ENCODE measurements at places on chromosomes 3 and 15.

GRCh38 chr3:43792904-43793303 is 102.2 kb downstream of the ABHD5 start:
- peak; percentile 26 for DNase-seq

DNA sequence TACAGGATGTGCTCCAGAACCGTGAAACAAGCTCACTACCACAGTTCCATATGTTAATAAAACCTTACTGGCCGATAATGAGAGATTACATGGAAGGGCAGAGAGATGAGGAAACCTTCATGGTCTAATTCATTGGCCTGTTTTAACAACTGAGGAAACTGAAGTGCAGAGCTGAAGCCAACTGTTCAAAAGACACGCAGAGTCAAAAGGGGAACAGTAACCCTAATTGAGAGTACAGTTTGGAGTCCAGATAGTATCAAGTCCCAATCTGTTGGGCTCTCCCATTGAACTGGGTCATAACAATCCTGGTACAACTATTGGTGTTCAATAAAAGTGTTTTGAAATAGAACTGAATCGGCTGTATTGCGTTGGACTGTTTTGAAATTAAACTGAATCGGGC is 69.6 kb downstream of the SLC12A8 start:
- DNase-seq, result no peak

DNA sequence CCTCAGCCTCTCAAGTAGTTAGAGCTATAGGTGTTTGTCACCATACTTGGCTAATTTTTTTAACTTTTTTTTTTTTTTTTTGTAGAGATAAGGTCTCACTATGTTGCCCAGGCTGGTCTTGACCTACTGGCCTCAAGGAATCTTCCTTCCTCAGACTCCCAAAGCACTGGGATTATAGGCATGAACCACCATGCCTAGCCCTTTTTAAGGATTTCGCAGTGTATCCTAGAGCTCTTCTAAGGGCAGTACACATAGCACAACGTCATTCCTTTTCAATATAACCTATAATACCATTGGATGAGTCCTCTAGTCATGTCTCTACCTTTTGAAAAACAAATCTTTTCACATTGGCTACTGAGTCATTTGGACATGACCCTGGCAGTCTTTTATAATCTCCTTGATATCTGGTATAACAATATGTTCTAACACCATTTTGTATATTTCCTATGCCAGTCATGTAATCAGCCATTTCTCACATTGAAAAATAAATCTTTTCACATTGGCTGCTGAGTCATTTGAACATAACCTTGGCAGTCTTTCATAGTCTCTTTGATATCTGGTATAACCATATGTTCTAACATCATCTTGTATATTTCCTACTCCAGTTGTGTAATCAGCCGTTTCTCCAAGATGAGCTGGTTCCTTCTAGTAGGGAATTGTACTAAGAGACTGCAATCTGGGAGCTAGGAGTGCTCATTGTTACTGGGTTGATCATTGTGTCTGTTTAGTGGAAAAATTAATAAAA is 944.7 kb downstream of the MCTP2 start:
- DNase-seq, result peak; percentile 62

DNA sequence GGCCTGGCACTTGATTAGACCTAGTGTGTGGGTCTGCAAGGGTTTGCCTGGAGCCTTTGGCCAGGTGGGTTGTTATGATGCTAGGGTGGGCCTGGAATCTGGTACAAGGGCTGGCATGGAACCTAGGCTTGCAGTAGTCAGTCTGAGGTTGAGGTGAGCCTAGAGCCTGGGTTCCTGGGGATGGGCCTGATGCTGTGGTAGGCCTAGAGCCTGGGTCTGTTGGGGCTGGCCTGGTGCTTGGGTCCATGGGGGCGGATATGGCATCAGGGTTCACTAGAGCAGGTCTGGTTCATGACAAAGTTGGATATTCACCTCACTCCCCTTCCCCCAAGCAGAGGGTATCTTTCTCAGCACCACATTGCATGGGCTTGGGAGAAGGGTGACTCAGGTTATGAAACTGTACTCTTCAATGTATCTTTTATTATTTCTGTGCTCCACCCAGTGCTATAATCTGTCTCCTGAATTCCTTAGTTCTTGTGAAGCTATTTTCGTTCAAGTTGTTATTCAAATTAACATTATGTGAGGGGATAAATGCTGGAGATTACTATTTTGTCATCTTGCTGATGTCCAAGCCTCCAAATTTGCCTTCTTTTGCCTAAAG is 274.4 kb downstream of the NFKBIZ start:
- peak; percentile 17 for DNase-seq

DNA sequence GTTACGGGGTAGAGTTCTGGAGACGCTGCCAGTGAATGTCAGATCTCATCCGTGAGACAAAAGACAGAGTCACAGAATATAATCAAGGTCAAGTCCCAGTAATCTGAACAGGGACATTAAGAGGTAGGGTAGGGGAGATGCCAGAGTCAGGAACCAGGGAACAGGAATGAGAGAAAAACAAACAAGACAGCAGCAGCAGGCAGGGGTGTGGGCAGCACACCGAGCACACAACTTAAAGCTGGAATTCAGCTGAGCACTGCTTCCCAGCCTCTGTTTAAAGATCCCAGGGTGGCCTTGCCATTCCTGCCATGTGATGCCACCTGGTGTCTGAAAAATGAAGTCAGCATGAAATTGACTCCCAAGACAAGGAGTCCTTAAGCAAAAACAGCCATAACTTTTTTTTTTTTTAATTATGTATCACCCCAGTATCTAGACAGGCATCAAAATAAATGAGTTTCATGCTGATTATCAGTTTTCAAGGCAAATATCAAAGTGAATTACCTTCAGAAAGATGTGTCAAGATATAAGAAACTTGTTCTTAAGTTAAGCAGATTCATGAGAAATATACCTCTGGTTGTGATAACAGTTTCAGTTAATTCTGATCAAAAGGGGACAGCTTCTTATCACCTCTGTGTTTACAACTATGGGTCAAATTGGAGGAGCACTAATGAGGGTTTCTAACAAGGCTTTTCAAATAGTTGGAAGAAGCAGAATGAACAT is 203.7 kb downstream of the SLC9A9 start:
- peak; percentile 94 for DNase-seq

DNA sequence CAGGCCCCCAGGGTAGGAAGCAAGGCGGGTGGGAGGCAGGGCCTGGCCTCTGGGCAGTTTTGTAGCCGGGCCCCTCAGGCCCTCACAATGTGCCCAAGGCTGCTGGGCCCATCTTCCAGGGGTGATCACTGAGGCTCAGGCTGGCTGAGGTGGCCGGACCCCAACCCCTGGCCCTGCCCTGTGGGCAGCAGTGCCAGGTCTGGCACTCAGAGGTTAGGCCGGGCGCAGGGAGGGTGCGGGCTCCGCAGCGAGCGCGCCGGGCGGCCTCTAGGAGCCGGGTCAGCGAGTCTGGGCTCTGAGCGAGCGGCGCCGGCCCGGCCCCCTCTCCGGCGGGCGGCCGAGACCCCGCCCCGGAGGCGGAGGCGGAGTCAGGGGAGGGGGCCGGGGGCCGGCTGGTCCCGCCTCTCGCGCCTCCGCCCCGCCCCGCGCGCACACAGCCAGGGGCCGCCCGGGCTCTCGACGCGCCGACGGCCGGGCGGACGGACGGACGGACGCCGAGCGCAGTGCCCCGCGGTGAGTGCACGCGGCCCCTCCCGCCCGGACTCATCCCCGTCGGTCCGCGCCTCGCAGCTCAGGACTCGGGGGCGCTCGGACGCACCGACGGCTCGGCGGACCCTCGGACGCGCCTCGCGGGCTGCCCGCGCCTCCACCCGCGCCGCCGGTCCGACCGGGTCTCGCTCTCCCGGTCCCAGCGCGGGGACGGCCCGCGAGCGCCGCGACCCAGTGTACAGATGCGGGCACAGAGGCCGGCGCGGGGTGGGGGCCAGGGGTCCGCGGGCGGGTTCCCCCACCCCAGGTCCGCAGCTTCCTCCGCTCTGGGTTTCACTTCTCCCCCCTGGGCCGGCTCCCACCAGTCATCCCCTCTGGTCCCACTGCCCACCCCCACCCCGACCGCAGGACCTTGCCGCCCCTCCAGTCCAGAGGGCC is at the start of gene FBLN2:
FBLN2 (plus strand) TSS at position 430 of the 927 bp plus-strand sequence. CDS start 21,231 bp downstream, outside the sequence.
- DNase-seq, result peak; percentile 92

DNA sequence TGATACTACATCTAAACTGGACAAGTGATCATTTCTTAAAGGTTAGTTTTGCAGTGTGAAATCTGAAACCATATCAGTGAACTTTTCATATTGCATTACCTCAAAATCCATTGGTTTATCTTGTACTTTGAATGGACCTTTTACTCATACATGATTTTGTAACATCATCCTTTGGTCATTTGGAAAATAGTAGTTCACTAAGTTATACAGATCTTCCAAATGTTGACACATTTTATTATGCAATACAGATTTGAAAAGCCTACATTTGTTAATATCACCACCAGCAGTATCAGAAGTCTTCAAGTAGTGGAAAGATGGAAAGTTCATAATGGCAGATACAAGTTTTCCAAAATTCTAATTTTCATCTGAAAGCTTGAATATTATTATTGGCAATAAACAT is 64.0 kb upstream of the CDV3 start:
- DNase-seq, result peak; percentile 17

DNA sequence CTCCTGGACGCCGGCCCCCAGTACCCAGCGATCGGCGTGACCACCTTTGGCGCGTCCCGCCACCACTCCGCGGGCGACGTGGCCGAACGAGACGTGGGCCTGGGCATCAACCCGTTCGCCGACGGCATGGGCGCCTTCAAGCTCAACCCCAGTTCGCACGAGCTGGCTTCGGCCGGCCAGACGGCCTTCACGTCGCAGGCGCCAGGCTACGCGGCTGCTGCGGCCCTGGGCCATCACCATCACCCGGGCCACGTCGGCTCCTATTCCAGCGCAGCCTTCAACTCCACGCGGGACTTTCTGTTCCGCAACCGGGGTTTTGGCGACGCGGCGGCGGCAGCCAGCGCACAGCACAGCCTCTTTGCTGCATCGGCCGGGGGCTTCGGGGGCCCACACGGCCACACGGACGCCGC is 956 bp downstream of the ZIC1 start:
- no peak for DNase-seq

DNA sequence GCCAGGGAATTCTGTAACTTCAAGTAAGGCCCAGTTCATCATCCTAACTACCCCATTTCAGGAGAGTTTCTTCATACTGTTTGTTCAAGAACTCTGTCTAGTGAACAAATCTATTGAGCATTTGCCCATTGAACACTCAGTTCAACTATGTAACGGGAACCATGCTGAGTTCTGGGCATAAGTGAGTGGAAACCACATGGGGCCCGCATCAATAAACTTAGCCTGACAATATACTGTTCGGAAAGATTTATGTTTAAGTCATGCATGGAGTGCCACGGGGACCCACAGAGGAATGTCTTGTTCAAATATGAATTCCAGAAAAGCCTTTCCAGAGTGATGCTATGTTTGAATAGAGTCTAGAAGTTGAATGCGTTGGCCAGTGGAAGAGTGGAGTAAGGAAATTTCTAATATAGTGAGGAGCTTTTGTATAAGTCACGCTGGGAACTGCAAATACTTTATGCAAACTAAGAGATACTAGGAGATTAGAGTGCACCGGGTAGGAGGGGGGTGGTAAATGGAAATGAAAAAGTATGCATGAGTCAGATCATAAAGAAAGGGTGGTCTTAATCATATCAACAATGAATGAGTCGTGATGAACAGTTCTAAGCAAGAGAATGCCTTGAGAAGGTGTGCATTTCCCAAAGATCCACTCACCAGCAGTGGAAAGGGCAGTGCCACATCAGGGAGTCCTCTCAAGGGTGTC is 279.8 kb downstream of the VPS13C start:
- no peak for DNase-seq

DNA sequence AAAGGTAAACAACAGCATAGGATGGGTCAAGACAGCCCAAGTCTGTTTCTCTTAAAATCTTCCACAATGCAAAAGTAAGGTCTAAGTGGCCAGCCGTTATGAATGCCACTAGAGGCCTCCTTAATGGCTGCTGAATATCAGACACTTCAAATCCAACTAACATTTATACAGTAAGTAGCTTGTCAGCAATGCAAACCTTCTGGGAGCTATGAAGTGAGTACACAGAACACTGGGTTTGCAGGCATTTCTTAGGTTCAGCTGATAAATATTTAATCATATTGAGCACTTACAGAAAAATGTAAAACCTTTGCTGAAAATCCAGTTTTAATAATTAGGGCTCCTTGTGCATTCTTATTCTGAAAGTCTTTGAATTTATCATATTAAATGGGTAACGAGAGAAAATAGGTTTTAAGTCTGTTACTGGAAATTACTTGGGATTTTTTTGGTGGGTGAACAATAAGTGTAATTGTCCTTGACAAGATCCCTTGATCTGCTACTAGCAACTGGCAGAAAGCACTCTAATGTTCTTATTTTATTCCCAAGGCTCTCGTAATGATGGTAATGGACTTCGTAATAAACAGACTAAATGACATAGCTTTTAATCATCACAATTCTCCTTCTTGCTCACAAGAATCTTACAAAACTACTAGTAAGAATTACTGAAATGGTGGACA is 141.7 kb upstream of the GPR149 start:
- DNase-seq, result no peak

DNA sequence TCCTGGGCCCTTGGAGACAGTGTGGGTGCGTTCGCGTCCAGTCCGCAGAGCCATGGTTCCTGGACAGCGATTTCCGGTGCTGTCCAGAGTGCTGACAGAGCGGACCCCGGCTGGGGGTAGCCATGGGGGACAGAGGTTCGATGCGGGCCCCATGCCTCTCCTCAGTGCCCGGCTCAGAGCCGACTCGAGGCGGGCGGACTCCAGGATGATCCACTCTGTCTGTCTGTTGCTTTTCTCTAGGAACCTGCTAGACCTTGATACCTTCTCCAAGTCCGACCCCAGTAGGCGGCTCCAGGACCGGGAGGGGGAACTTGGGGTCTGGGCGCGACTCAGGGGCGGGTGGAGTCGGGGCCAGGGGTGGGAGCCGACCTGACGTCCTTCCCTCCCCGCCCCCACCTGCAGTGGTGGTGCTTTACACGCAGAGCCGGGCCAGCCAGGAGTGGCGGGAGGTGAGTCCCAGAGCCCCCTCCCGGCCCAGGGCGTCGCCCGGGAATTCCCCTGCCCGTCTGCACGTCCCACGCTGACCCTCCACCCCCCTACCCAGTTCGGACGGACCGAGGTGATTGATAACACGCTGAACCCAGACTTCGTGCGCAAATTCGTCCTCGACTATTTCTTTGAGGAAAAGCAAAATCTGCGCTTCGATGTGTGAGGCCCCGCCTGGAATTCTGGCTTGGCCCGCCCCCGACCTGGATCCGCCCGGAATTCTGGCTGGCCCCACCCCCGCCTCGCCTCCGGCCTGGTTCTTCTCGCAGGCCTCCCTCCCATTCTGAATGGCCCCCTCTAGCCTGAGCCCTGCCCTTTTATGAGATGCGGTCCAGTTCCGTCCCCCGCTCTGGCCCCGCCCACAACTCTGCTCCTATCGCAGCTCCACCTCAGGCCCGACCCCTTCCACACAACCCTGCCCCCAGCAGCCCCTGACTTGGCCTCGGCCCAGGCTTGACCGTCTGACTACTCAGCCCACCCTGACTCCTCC is 1.0 kb downstream of the CPNE9 start:
- peak; percentile 58 for DNase-seq

- DNase-seq, result no peak
Measured at GRCh38 chr3:64048631-64049061, 25.4 kb upstream of the PSMD6 start.

- DNase-seq, result peak; percentile 55
Measured at GRCh38 chr15:32683906-32684584, 33.8 kb upstream of the GREM1 start.

All from adipocyte (in vitro differentiated cells).